ENCODE measurements at places on chromosomes 5 and 9. TPM values are rescaled to one million over a fixed set of nuclear protein-coding genes. Genes with fewer than 3 reads are reported as not detected.
A peak's percentile ranks its signal among the peaks of the same experiment; 100 is the strongest.

DNA sequence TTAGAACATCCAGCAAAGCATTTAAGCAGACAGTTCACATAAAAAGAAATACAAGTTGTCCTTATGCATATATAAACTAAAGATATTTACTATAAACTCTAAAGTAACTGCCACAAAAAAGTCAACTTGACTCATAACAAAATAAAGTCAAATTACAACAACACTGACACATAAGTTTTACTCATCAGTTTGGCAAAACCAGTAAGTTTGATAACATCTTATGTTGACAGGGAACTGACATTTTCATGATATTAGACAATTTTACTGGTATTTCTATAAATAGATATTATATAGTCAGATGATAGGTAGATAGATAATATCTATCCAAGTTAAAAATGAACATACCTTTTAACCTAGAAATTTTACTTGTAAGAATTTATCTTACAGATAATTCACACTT lies 9.9 kb upstream of the TSLP start:
- no peak overlapping the region for H3K4me3 ChIP-seq
- H3K36me3 ChIP-seq, result no peaks in the 10 kb centered on the region
- H3K27me3 ChIP-seq, result peaks cover 2% of the 10 kb centered on the region
- no peaks in the 10 kb centered on the region for H3K4me1 ChIP-seq
- no peak for DNase-seq
- H3K27ac ChIP-seq, result no peak overlapping the region

DNA sequence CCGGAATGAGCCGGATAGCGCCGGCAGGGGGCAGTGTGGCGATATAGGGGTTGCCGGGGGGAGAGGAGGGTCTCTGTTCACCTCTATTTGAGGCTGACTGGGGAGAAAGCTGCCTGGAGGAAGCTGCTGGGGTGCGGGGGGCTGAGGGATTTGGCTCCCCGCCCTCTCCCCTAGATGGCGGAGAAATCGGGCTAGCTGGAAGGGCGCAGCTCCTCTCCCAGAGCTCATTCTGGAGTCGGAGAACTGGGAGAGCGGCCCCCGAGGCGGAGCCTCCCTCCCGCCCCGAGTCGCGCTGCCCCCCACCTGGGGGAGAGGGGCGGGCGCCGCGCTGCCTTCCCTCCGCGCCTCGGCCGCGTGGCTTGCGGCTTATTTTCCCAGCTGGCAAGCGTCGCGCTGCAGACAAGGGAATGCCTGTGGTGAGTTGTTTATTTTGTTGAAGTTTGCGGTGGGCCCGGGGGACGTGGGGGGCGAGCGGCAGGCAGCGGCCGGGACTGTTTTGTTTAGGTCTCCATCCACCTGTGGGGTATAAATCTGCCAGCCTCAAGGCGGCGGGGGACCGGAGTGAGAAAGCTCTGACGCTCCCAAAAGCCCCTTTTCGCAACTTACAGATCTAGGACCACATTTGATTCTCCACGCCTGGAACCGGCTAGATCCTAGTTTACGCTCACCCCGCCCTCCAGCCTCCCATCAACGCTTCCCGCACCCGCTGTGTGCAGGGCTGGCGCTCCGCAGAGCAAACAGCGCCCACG lies 4.1 kb upstream of the RGMB start:
- DNase-seq, result peak; percentile 69
- peak overlapping the region; percentile 100 for H3K4me3 ChIP-seq
- H3K27ac ChIP-seq, result peak overlapping the region; percentile 99
- peaks cover 38% of the 10 kb centered on the region for H3K36me3 ChIP-seq
- peaks cover 39% of the 10 kb centered on the region for H3K4me1 ChIP-seq

The SPINK7 gene
- not detected for total RNA-seq

DNA sequence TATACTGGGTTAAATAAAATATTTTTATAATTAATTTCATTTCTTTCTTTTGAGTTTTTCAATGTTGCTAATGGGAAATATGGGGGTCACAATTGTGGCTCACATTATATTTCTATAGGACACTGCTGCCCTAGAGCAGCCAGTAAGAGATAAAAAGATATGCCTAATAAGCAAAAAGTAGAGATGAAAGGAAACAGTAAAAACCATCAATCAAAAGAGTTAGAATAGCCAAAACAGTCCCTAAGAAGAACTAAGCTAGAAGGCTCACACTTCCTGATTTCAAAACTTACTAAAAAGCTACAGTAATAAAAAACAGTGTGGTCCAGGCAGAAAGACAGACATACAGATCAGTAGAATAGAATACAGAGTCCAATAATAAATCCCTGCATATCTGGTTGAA lies 104.4 kb downstream of the FANCC start:
- no peaks in the 10 kb centered on the region for H3K4me1 ChIP-seq
- H3K36me3 ChIP-seq, result no peaks in the 10 kb centered on the region
- H3K4me3 ChIP-seq, result no peak overlapping the region
- no peak for DNase-seq

DNA sequence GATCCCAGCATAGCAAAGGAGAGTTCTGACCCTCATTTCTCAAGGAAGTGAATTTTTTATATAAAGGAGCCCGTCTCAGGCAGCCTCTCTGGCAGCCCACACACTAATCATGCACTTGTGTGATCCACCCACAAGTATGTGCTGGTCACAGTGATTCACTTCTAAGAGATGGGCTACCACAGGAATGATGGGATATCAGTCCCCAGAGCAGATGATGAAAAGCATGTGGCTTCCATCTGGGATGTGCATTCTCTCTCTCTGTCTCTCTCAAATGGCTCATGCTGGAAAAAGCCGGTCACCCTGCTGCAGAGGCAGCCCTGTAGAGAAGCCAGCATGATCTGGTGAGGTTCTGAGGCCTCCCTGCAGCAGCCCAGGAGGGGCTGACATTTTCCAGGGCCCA lies 74.2 kb upstream of the ADCY2 start:
- H3K27me3 ChIP-seq, result peaks cover 7% of the 10 kb centered on the region
- H3K4me1 ChIP-seq, result peaks cover 43% of the 10 kb centered on the region
- H3K4me3 ChIP-seq, result peak overlapping the region; percentile 75
- H3K27ac ChIP-seq, result peak overlapping the region; percentile 97
- H3K36me3 ChIP-seq, result no peaks in the 10 kb centered on the region
- peak; percentile 99 for DNase-seq

GRCh38 chr5:97666783-97667182 lies 483.7 kb upstream of the RIOK2 start:
- H3K27ac ChIP-seq, result no peak overlapping the region
- no peaks in the 10 kb centered on the region for H3K4me1 ChIP-seq
- H3K4me3 ChIP-seq, result no peak overlapping the region
- H3K36me3 ChIP-seq, result no peaks in the 10 kb centered on the region

DNA sequence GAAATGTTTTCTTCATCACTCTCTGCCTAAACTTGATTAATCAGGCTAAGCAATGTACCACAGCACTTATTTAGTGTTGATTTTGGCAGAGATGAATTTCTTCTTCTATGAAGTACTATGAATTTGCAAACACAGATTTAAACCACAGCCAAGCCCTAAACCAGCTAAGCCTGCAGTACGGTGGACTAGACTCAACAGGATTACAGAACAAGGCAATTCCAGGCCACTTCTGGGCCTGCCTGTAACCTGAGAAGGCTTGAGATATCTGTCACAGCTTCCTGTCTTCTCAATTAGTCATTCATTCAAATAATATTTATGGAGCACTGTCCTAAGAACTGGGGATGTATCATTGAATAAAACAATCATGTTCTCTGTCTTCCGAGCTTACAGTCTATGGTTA lies 32.4 kb upstream of the CAST start:
- H3K36me3 ChIP-seq, result no peaks in the 10 kb centered on the region
- H3K4me3 ChIP-seq, result peak overlapping the region; percentile 61
- H3K4me1 ChIP-seq, result peaks cover 79% of the 10 kb centered on the region

GRCh38 chr5:135486131-135487036 lies 34.2 kb upstream of the TIFAB start:
- H3K36me3 ChIP-seq, result no peaks in the 10 kb centered on the region
- DNase-seq, result no peak
- peaks cover 17% of the 10 kb centered on the region for H3K4me1 ChIP-seq

DNA sequence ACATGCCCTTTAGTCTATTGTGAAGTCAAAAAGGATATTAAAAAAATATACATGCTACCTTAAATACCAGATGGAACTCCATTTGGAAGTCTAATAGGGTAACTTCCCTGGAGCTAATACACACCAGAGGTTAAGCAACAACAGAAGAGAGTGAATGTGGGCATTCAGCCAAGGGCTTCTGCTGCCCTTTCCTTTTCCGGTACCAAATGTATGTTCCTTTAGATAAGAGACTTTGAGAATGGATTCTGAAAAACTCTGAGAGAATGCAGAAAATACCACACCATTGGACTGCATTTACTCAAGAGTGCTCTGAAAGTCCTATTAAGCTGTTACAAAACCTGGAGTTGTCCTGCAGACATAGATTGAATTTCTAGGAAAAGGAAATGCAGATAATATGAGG lies 23.8 kb upstream of the TRPM3 start:
- H3K27me3 ChIP-seq, result peaks cover 4% of the 10 kb centered on the region
- H3K4me3 ChIP-seq, result no peak overlapping the region
- H3K4me1 ChIP-seq, result no peaks in the 10 kb centered on the region
- no peak overlapping the region for H3K27ac ChIP-seq
- no peaks in the 10 kb centered on the region for H3K36me3 ChIP-seq
- DNase-seq, result no peak

The RASEF gene
- not detected for total RNA-seq

DNA sequence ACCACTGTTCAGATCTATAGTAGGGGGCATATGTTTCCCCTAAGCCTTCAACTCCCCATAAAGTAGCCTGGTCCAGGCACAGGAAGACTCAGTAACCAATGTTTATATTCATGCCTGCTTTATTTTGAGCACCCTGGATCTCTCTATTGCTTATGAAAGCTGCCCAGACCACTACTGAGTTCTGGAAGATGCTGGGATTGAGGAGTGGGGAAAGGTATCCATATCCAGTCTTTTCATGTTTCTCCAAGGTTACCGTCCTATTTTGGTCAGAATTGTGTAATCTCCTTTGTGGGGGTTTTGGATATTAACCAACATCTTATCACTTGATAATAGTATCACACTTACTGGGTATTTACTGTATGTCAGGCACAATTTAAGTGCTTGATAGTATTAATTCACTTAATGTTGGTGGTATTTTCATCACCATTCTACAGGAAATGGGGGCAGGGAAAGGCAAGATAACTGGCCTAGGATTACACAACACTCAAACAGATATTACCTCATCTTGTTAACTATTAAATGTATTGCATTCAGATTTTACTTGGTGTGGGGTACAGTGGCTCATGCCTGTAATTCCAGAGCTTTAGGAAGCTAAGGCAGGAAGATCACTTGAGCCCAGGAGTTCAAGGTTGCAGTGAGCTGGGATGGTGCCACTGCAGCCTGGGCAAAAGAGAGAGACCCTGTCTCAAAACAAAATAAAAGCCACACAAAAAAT lies 36.3 kb downstream of the RUSC2 start:
- H3K4me1 ChIP-seq, result peaks cover 62% of the 10 kb centered on the region
- peak overlapping the region; percentile 57 for H3K27ac ChIP-seq
- DNase-seq, result no peak
- peaks cover under 1% of the 10 kb centered on the region for H3K36me3 ChIP-seq
- no peaks in the 10 kb centered on the region for H3K27me3 ChIP-seq
- H3K4me3 ChIP-seq, result peak overlapping the region; percentile 36

The PDZD2 gene
- total RNA-seq, result 0.36 TPM

DNA sequence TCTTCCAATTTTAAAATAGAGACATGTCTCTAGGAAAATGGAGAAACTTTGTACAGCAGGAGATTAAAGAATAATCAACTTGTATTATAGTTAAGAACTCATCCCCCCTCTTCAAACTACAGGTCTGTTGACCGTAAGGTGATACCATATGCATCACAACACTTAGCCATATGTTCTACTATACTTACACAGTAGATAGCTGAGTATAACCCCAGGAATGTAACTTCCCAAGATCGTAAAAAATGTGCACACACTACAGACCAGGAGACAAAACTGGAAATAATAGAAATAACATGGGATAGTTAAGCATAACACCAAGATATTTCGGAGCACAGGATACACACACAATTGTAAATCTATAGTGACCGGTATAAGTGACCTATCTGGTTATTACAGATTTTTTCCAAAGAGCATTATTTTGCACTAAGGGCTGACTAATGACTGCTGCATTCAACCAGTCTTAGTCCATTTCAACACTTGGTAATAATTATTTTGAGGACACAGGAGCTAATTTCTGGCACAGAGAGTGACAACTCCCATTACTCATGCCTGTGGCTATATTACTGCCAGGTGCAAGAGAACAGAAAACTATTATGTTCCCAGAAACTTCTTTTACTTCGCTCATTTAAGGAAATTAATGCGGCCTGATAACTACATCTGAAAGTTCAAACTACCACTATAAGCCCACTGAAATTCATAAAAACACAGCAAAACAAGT lies 15.4 kb upstream of the ZNF622 start:
- H3K4me1 ChIP-seq, result peaks cover 8% of the 10 kb centered on the region
- H3K36me3 ChIP-seq, result 0 out of 2 replicates have a peak, but pooled peaks cover 5% of the 10 kb centered on the region
- no peak overlapping the region for H3K27ac ChIP-seq
- no peak for DNase-seq

GRCh38 chr9:88236511-88237478 lies 98.5 kb upstream of the SPATA31C2 start:
- H3K27ac ChIP-seq, result no peak overlapping the region
- H3K4me3 ChIP-seq, result no peak overlapping the region
- H3K27me3 ChIP-seq, result peaks cover 5% of the 10 kb centered on the region
- peak; percentile 25 for DNase-seq
- peaks cover 17% of the 10 kb centered on the region for H3K4me1 ChIP-seq

The SLC1A1 gene
- 0.68 TPM for total RNA-seq

The CKS2 gene
- 63.5 TPM for total RNA-seq

DNA sequence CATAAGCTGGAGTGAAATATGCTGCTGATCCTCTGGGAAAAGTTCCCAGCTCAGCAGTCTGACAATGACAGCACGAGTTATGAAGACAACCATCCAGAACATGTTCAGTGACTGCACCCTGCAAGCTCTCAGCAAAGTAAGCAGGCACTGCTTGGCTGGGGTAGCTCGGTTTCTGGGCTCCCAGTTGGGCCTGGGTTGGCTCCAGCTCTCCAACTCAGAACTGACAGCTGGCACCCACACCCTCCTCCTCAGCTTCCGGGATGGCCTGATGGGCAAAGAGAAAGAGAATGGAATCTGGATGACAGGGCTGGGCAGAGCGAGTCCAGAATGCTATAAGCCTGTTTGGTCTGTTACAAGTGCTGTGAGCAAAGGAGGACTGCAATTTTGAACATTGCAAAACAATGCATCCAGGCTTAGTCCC lies 185.0 kb downstream of the CSNK1G3 start:
- H3K36me3 ChIP-seq, result peaks cover 10% of the 10 kb centered on the region
- DNase-seq, result peak; percentile 35
- H3K27me3 ChIP-seq, result no peaks in the 10 kb centered on the region

- no peaks in the 10 kb centered on the region for H3K4me1 ChIP-seq
- no peak overlapping the region for H3K4me3 ChIP-seq
- peaks cover 2% of the 10 kb centered on the region for H3K27me3 ChIP-seq
Observed at GRCh38 chr5:52560366-52560765, 227.3 kb upstream of the ITGA1 start.

GRCh38 chr9:127032256-127032655 lies 90.2 kb downstream of the ANGPTL2 start:
- no peaks in the 10 kb centered on the region for H3K4me1 ChIP-seq
- no peak for DNase-seq
- no peak overlapping the region for H3K27ac ChIP-seq
- no peak overlapping the region for H3K4me3 ChIP-seq
- H3K36me3 ChIP-seq, result no peaks in the 10 kb centered on the region
- H3K27me3 ChIP-seq, result peaks cover 5% of the 10 kb centered on the region

The PRUNE2 gene
- total RNA-seq, result 0.35 TPM

The GABRA1 gene
- total RNA-seq, result not detected

GRCh38 chr5:67215519-67216471 lies 19.2 kb upstream of the CD180 start:
- peak overlapping the region; percentile 29 for H3K27ac ChIP-seq
- peak; percentile 18 for DNase-seq
- H3K4me1 ChIP-seq, result peaks cover 38% of the 10 kb centered on the region
- H3K36me3 ChIP-seq, result no peaks in the 10 kb centered on the region
- H3K4me3 ChIP-seq, result peak overlapping the region; percentile 81

GRCh38 chr9:80376180-80376579 lies 804.4 kb downstream of the TLE4 start:
- H3K27ac ChIP-seq, result no peak overlapping the region
- no peak overlapping the region for H3K4me3 ChIP-seq
- H3K36me3 ChIP-seq, result no peaks in the 10 kb centered on the region
- DNase-seq, result no peak
- no peaks in the 10 kb centered on the region for H3K4me1 ChIP-seq
